Activated naive CD8-positive, alpha-beta T cell treated with anti-CD3 and anti-CD28 coated beads for 36 hours (primary cell): ENCODE measurements at places on chromosomes 12 and 14.

DNA sequence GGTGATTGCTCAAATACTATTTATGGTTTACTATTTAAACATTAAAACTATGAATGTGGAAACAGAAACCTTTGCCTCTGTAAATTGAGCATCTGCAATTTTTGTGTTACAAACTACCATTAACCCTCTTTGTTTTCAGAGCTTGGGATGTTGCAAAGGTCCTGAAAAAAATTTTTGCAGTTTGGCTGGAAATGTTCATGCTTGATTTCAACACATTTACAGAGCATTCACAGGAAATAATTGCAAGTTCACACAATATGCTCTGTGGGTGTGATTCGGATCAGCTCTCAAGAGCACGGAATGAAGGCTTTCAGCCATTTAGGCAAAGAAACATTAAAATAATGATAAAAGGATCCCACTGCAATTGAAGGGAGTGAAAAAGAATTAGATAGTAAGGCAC, 232.9 kb downstream of the ATP23 start:
- no peak for DNase-seq

GRCh38 chr12:20183563-20183962, 184.8 kb upstream of the PDE3A start:
- DNase-seq: no peak

DNA sequence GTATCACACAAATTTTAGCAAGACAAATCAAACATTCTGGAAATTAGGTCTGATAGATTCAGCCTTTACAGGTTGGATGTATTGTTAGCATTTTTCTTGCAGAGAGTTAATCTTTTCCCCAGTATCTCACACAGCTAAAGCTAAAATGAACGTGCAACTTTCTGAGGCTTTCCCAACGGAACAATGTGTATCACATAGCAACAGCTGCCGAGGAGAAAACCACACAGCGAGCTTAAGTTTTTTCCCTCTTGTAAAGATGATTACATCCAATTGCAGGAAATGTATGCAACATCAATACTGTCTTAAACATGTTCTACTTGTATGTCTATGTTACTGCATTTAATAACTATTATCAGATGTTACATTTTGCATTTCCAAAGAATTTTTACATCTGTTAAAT, 182.2 kb downstream of the CCDC59 start:
- no peak for DNase-seq

DNA sequence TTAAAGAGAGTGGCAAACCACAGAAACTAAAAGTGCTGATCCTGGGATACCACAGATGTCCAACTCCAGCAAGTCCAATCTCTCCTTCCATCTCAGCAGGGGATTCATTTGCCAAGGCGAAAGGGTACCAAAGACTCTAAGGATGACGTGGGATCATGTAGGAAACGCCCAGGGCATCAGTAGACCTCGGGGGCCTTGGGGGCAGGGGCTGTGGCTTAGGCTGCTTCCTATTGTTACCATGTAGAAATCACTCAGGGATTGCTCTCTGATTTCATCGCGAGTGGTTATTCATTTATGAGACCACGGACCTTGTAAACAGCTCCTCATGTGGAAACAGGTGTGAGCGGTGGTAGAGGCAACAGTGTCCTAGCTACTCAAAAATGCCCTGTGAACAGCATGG, 149.3 kb upstream of the FKBP4 start:
- no peak for DNase-seq

GRCh38 chr12:104494137-104494792, 37.5 kb downstream of the CHST11 start:
- DNase-seq: peak; percentile 74

- DNase-seq: no peak
Observed at GRCh38 chr14:59310633-59311032, 122.2 kb downstream of the DAAM1 start.

DNA sequence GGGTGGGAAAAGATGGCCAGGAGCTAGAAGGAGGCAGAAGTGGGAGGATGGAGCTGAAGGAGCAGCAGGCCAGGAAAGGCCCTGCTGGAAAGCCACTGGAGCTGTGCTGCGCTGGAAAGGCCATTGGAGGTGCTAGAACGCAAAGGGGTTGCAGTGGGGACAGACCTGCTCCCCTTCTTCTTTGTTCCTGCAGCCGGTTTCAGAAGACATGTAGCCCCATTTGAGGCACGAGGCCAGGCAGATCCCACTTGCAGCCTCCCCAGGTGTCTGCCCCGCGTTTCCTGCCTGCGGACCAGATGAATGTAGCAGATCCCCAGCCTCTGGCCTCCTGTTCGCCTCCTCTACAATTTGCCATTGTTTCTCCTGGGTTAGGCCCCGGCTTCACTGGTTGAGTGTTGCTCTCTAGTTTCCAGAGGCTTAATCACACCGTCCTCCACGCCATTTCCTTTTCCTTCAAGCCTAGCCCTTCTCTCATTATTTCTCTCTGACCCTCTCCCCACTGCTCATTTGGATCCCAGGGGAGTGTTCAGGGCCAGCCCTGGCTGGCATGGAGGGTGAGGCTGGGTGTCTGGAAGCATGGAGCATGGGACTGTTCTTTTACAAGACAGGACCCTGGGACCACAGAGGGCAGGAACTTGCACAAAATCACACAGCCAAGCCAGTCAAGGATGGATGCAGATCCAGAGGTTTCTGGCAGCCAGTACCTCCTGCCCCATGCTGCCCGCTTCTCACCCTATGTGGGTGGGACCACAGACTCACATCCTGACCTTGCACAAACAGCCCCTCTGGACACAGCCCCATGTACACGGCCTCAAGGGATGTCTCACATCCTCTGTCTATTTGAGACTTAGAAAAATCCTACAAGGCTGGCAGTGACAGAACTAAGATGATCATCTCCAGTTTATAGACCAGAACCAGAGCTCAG, 2.3 kb upstream of the GPR162 start:
- DNase-seq: no peak

- DNase-seq: no peak
Observed at GRCh38 chr12:108646600-108647579, 13.2 kb upstream of the SELPLG start.

GRCh38 chr12:119729871-119730270, 61.9 kb downstream of the PRKAB1 start:
- DNase-seq: no peak

DNA sequence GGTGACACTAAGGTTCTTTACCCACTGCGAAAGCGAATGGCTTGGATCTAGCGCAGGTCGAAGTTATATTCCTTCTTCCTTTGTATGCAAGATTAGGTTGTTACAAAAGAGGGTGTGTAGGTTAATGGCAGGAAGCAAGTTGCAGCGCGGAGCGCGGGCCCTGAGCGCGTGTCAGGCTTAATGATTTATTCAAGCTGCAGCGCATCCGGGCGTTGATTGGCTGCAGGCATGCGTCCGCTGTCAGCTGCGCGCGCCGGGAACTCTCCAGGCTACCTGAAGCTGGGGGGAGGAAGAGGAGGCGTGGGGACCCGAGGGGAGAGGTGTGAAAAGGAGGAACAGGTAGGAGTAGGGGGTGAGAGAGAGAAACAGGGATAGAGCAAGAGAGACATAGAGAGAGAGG, 7.4 kb downstream of the ASCL1 start:
- DNase-seq: no peak

DNA sequence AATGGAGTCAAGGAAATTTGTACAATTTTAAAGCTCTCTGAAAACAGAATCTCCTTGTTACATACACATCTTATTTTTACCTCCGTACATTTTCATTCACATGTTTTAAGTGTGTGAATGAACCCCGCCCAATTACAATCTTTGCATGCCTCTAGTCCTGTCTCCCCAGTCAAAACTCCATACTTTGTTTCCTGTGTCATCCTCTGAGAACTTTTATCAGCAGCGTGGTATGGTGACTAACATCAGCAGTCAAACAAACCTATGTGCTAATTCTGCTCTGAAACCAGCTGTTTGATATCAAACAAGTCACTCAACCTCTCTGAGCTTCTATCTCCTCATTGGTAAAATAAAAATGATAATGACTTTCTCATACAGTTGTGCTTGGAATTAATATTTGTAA, 15.8 kb upstream of the ERGIC2 start:
- no peak for DNase-seq
